T-cell (primary cell): ENCODE measurements at places on chromosomes 2 and 18. TPM values are rescaled to one million over a fixed set of nuclear protein-coding genes. Genes with fewer than 3 reads are reported as not detected.

Gene MYCN
- 1.5 TPM for total RNA-seq

Gene SLC38A11
- not detected for total RNA-seq

Gene YPEL5
- 73.0 TPM for total RNA-seq

Gene REG3G
- total RNA-seq, result 0.38 TPM

DNA sequence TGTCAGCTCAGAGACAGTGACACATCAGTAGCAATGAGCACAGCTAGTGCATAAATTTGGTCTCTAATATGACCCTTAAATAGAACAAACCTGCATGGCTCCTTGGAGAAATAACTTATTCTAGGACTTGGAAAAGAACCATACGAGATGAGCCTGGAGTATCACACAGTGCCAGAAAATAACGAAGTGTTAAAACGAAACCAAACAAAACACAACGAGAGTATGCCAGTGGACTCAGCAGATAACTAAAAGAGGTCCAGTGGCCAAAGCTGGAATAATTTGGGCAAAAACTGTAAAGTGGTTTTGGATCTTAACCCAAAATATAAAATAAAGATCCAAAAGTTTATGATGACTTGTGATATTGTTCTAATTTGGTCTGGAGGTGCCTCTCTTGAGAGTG, 1599.0 kb upstream of the LRRTM1 start:
- DNase-seq, result no peak

- peak; percentile 23 for DNase-seq
Observed at GRCh38 chr2:110873056-110873502, 140.7 kb downstream of the ACOXL start.

GRCh38 chr18:65846107-65846506, 95.3 kb downstream of the CDH7 start:
- DNase-seq, result no peak

DNA sequence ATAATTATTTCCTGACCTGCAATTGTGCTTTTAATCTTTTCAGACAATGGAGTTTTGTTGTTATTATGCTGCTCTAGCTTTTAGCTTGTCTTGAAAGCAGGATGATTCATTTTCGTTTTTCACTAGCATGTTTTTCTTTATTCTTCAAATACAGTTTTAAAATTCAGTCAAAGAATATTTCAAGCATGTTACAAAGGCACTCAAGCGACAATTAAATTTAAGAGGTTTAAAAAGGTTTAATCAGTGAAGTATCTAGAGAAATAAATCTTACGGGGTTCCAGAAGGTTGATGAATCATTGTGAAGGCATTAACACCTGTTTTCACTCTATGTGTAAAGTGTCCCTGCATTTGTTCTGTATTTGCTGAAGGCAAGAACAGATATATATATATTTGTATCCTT, 390.7 kb upstream of the TMEFF2 start:
- no peak for DNase-seq

- DNase-seq, result no peak
Observed at GRCh38 chr2:148814860-148815419, 60.1 kb upstream of the KIF5C start.

DNA sequence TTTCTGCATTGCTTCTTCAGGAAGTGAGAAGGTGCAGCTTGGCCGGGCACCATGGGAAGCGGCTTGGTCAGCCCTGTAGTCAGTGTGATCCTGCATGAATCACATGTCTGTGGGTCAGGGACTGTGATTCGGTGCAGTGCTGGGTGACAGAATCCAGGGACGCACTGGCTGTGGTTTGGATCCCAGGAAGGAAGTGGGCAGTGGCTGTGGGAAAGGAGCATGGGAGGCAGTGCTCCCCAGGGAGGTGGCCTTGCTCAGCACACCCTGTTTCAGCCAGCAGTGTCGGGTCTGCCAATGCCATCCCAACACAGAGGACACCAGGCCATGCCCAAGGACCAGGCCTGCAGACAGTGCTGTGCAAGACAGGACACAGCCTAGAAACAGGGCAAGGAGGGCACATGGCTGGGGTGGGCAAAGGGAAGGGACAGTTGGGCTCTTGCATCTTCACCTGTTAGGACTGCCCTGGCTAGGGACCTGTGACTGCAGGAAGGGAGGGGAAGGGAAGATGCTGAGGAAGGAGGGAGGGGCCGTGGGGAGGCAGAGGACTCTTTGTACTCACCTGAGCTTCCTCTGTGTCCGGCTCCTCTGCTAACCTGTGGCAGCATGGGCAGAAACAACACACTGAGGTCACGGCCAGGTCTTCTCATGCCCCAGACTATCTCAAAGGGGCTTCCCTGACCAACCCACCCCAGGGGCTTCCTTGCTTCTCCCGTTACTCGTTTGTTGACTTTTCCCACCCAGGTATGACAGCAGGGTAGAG, 37.2 kb upstream of the DNMT3A start:
- DNase-seq, result no peak

DNA sequence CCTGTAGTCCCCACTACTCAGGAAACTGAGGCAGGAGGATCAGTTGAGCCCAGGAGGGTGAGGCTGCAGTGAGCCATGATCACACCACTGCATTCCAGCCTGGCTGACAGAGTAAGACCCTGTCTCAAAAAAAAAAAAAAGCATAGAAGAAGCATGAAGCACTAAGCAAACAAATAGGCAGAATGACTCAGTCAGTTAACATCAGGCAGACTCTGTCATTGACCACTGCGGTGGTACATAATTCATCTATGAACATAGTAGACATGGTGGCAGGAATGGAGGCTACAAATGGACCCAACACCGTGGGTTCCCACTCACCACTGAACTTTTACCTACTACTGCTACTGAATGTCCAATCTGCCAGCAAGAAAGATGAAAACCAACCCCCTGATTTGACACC, 7.6 kb upstream of the ASXL2 start:
- DNase-seq, result no peak

DNA sequence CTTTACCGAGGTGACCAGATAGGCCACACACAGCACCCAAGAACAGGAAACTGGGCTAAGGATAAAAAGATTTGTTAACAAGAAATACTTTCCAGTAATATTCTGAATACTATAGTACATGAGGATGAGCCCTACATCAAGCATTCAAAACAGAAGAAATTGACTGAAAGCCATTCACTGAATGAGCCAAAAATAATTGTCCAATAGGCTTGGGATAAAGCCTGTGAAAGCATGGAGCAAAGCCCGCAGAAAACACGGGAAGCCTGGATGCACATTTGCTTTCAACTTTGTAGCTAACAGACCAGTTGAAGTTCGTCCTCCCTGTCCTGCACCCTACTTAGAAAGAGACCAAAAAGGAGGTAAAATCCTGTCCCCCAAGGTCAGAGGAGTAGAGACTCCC, 56.3 kb downstream of the DIPK1C start:
- DNase-seq, result no peak

GRCh38 chr2:127117603-127118002, 10.6 kb upstream of the BIN1 start:
- no peak for DNase-seq

GRCh38 chr2:119255760-119256581, 32.3 kb downstream of the STEAP3 start:
- DNase-seq, result no peak

- no peak for DNase-seq
Observed at GRCh38 chr2:210421916-210422315, 54.6 kb downstream of the LANCL1 start.

GRCh38 chr2:219057709-219058540, 2.8 kb downstream of the IHH start:
- DNase-seq, result peak; percentile 84

- DNase-seq, result no peak
Observed at GRCh38 chr18:3218819-3219218, 949 bp downstream of the MYOM1 start.

- no peak for DNase-seq
Observed at GRCh38 chr2:240581811-240582210, 4.7 kb upstream of the CAPN10 start.

DNA sequence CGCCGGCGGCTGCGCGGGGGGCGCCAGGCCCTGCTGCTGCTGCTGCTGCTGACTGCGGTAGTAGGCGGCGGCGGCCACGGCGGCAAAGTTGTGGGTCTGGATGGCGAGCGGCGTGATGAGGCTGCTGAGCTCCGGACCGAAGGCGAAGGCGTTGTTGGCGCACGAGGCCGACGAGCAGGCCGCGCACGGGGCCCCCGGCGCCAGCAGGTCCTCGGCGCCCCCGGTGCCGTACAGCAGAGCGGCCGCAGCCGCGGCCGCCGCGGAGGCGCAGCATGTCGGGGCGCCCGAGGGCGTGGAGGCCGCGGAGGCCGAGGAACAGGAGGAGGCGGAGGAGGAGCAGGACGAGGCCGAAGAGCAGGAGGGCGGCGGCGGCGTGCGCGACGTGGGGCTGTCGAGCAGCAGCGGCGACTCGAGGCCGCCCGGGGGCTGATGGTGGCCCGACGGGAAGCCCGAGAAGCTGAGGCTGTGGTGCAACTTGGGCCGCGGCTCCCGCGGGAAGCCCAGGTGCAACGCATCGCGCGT, 1.8 kb downstream of the ZFP36L2 start:
- DNase-seq, result peak; percentile 18

DNA sequence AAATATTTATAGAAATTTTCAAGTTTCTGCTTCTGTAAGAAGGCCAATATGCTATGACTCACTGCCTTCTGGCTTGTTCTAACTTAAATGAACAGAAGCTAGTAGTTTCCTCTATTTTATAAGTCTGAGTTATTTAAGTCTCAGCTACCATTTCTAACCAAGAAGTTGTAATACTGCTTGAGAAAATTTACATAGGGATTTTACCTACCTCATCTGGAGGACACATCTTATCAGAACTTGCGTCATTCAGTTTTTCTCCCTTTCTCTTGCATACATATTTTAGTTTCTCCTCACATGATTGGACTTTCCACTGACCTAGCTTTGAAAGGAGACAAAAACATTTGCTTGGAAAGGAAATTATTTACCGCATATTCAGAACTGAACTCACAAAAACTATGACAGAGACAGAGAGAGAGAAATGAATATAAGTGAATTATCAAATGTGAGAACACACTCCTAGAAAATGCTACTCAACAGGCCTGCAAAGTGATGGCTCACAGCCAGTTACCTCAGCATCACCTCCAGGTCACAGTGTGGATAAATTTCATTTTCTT, 81.1 kb upstream of the CD302 start:
- DNase-seq, result no peak

DNA sequence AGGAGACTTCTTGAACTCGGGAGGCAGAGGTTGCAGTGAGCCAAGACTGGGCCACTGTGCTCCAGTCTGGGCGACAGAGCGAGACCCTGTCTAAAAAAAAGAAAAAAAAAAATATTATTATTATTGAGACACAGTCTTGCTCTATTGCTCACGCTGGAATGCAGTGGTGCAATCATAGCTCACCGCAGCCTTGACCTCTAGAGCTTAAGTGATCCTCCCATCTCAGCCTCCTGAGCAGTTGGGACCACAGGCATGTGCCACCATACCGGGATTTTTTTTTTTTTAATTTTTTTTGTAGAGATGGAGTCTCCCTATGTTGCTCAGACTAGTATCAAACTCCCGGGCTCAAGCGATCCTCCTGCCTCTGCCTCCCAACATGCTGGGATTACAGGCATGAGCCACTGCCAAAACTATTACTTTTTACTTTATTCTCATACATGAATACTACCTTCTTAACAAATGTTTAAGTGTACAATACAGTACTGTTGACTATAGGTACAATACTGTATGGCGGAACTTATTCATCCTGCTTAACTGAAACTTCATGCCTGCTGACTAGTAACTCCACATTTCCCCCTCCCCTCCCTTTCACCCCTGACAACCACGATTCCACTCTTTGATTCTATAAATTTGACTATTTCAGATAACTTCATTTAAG, 15.5 kb downstream of the FBXO11 start:
- no peak for DNase-seq

DNA sequence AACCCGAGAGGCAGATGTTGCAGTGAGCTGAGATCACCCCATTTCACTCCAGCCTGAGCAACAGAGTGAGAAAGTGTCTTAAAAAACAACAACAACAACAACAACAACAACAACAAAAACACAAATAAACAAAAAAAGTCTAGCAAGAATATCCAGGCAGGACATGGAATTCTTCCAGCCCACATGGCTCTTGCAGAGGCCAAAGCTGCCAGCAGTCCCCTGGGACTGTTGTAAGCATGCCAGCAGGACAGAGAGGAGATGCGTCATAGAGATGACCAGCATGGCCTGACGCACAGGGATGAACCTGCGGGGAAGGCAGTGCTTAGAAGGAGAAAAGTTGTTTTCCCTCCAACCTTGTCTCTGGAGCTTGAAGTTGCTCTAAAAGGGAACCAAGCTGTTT, 182.3 kb upstream of the PGAP1 start:
- no peak for DNase-seq
